ENCODE measurements at places on chromosomes 2 and 18.

DNA sequence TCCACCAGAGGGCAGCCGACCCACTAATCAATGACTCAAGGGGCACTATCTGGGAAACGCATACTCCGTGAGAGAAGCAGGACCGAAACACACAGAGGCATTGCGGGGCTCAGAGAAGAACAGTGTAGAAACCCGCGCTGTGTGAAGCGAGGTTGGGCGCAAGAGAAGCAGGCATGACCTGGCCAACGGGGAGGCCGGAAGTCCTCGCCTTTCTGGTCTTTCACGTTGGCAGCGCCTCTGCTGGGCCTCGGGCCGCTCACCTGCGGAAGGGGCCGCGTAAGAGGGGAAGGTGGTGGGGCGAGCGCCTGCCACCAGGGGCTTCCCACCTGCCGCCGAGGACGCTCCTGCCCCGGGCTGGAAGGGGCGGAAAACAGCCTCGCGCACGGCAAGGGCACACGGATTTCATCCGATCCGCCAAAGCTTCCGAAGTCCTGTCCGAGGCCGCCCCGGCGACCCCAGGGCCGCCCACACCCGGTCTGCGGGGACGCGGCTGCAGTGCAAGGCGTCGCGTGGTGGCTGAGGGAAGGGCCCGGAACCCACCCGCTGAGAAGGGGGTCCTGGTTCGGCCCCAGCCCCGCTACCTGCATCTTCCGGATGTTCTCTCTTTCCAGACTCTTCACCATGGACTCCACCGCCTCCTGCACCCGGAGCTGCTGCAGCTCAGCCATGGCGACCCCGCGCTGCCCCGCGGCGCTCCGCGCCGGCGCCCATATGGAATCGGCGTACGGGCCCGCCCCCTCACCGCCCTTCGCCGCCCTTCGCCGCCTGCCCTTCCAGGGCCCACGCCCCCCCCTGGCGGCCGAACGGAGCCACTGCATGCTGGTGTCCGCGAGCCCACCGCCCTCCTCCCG lies at the start of gene FAM136A:
FAM136A (minus strand) TSS at position 724 of the 851 bp plus-strand sequence; CDS start at position 668, 56 bp downstream.
- DNase-seq = peak; percentile 88

DNA sequence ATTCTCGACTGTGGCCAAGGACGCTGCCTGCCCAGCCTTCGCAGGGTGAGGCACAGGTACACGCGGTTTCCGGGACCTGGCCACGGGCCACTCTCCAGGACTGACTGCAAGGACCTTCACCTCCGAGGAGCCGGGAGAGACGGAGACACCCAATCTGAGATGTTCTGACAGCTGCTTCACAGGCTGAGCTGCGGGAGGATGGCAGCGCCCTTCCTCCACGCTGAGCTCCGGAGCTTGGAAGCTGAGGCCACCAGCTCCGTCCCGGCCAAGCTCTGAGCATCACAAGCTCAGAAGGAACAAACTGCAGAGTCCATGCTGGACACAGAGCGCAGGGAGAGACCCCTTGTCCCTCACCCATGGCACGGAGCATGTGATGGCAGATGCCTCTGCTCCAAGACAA lies 71.1 kb upstream of the CTDP1 start:
- DNase-seq = no peak

DNA sequence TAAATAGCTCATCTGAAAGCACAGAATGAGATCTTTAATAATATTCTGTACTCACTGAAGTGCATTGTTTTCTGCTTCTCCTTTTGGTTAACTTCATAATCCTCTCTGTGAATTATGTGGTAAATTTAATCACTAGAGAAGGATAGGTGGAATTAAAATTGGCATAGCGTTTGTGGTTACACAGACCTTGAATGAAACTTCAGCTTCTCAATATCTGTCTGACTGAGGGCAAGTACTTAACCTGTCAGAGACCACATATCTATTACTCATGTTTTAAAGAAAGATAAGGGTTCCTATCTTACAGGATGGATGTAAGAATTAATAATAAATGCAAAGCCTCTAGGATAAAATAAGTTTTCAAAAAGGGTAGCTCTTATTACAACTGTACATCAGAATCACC lies 861.8 kb downstream of the TRIB2 start:
- DNase-seq = no peak

- no peak for DNase-seq
Observed at GRCh38 chr2:109528811-109529501, 84.8 kb downstream of the SEPTIN10 start.

GRCh38 chr2:18465979-18466378 lies 94.5 kb downstream of the RDH14 start:
- no peak for DNase-seq

DNA sequence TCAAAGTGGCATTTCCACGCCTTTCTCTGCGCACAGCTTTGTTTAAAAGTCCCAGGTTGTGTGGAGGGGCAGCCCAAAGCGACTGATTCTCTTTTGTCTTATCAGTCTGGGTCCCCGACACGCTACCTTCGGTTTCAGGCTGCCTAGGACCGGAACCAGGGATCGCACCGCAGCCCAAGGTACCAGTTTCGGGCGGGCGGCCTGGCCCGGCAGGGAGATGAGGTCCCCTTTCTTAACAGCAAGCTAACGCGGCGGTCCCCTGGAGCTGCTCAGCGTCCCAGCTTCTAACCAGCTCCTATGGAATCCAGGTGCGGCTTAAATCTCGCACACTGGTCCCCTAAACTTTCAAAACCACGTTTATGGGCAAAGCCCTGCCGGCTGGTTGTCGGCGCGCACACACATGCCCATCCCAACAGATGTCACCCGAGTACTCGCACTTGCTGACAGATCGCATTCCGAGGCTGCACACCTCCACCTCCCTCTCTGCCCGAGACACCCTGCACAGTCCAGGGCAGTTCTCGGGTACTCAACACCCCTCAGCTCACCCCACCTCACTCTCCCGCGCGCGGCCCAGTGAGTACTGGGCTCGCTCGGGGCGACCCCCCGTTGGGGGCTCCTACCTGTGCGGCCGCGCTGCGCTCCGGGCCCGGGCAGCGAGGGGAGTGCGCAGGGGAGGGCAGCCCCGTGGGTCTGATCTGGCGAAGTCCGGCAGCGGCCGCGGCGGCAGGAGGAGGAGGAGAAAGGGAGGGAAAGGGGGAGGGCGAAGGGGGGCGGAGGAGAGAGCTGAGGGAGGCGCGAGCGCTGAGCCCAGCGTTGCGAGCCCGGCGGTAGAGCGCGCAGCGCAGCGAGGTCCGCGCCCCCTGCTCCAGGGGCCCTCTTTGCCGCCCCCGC lies at the start of gene EFEMP1:
EFEMP1 (minus strand) TSS at position 692 of the 891 bp plus-strand sequence. CDS start 1,342 bp downstream, outside the sequence.
- DNase-seq = no peak

DNA sequence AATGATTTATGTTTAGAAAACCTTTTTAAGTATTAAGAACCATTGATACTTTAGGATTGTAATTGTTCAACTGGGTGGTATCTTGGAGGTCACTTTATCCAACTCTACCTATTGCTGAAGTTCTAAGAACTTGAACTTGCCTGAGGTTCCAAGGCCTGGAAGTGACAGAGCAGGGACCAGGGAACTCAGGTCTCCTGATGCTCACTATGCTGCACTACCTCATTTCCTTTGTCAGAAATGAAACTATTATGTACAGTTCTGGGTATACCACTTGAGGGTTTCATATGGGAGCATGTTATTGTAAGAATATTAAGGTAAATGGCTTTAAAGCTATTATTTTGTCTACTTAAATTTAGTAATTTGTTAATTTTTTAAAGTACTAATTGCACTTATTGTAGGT lies 3.0 kb downstream of the MBD5 start:
- no peak for DNase-seq
